ENCODE measurements at places on chromosomes 5 and 9. TPM values are rescaled to one million over a fixed set of nuclear protein-coding genes. Genes with fewer than 3 reads are reported as not detected.

The WNK2 gene
- 0.29 TPM for total RNA-seq

The CDH12 gene
- not detected for total RNA-seq

The PDE6A gene
- total RNA-seq: 0.22 TPM

The FAM200C gene
- total RNA-seq: 3.7 TPM

The DROSHA gene
- total RNA-seq: 57.7 TPM

The TMEM171 gene
- 0.42 TPM for total RNA-seq

The SLC27A4 gene
- total RNA-seq: 18.8 TPM

The ACTL7B gene
- total RNA-seq: not detected

The GRAMD2B gene
- 11.1 TPM for total RNA-seq

The CD72 gene
- total RNA-seq: 1.8 TPM

The MARCOL gene
- not detected for total RNA-seq

The GARIN3 gene
- total RNA-seq: not detected

DNA sequence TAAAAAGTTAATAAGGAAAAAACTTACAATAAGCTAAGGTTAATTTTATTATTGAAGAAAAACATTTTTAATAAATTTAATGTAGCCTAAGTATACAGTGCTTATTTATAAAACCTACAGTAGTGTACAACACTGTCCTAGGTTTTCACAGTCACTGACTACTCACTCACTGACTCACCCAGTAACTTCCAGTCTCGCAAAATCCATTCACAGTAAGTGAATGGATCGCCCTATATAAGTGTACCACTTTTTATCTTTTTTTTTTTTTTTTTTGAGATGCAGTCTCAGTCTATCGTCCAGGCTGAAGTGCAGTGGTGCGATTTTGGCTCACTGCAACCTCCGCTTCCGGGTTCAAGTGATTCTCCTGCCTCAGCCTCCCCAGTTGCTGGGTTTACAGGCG lies 47.7 kb downstream of the FNIP1 start:
- H3K36me3 ChIP-seq: peaks cover 12% of the 10 kb centered on the region
- peaks cover 29% of the 10 kb centered on the region for H3K4me1 ChIP-seq
- peak; percentile 62 for DNase-seq
- no peaks in the 10 kb centered on the region for H3K27me3 ChIP-seq
- no peak overlapping the region for H3K27ac ChIP-seq

DNA sequence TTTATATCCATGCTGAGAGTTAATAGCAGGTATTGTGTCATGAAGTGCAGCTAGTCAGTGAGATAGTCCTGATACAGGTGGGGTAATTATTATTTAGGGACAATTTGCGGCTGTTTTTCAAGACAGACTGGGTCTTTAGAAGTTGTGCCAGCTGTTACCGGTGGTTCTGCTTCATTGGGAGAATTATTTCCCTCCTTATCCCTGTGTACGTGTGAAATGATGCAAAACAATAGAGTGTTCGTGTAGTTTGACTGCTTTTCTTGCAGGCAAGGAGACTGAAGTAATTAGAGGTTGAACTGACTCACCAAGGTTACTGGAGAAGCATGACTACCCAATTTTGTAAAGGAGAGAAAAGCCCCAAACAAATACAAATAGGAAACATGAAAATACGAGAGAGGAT lies 101.7 kb downstream of the ARRDC3 start:
- H3K4me3 ChIP-seq: peak overlapping the region; percentile 86
- peak; percentile 59 for DNase-seq
- no peaks in the 10 kb centered on the region for H3K36me3 ChIP-seq
- no peaks in the 10 kb centered on the region for H3K27me3 ChIP-seq
- peak overlapping the region; percentile 98 for H3K27ac ChIP-seq

- DNase-seq: no peak
- H3K4me1 ChIP-seq: no peaks in the 10 kb centered on the region
- no peaks in the 10 kb centered on the region for H3K27me3 ChIP-seq
Observed at GRCh38 chr5:128791312-128791711, 174.0 kb upstream of the SLC27A6 start.

DNA sequence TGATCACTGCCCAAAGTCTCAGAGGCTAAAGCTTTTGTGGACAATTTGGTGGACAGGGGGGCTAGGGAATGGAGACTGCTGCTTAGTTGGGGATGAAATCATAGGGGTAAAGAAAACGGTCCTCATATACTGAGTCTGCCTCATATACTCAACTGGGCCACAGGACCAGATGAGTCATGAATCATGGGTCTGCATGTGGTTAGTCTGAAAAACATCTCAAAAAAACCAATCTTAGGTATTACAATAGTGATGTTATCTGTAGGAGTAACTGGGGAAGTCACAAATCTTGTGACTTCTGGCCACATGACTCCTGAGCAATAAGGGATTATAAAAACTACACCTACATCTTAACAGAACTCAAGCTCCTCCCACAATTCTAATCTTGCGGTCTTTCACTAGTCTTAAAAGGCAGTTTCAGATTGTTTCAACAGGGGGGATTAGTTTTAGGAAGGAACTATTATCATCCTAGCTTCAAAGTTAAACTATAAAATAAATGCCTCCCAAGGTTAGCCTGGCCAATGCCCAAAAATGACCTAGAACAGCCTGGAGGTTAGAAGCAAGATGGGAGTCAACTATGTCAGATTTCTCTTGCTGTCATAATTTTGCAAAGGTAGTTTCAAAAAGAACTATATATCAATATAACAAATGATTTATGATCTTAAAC lies 17.5 kb downstream of the TMEM161B start:
- H3K4me1 ChIP-seq: peaks cover 15% of the 10 kb centered on the region
- no peaks in the 10 kb centered on the region for H3K27me3 ChIP-seq
- no peak for DNase-seq
- H3K27ac ChIP-seq: no peak overlapping the region
- H3K4me3 ChIP-seq: no peak overlapping the region
- H3K36me3 ChIP-seq: peaks cover 7% of the 10 kb centered on the region

GRCh38 chr9:105828596-105829213 lies 134.4 kb downstream of the TMEM38B start:
- H3K27me3 ChIP-seq: no peaks in the 10 kb centered on the region
- DNase-seq: no peak
- no peak overlapping the region for H3K4me3 ChIP-seq
- no peaks in the 10 kb centered on the region for H3K36me3 ChIP-seq
- no peaks in the 10 kb centered on the region for H3K4me1 ChIP-seq
- no peak overlapping the region for H3K27ac ChIP-seq

DNA sequence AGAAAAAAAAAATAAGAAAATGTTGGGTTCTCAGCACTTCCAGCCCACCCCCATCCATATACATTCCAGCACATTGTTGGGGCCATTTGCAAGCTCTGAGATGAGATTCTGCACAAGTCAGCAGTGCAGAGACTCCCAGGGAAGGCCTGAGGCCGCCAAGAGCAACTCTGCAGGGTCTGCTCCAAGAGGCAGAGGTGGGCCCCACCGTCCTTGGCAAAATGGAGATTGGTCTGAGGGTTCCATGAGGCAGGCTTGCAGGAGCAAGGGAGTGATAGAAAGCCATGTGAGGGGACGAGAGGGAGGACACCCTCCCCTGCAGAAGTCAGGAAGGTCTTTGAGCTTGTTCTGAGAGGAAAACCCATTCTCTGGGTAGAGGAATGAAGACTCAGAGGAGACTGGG lies 51.9 kb upstream of the SAP30L start:
- peaks cover 34% of the 10 kb centered on the region for H3K4me1 ChIP-seq
- H3K27ac ChIP-seq: peak overlapping the region; percentile 79
- H3K27me3 ChIP-seq: no peaks in the 10 kb centered on the region
- DNase-seq: no peak

GRCh38 chr9:76414661-76415060 lies 20.4 kb upstream of the RFK start:
- peaks cover 13% of the 10 kb centered on the region for H3K4me1 ChIP-seq
- H3K4me3 ChIP-seq: no peak overlapping the region
- no peaks in the 10 kb centered on the region for H3K27me3 ChIP-seq
- no peak overlapping the region for H3K27ac ChIP-seq

DNA sequence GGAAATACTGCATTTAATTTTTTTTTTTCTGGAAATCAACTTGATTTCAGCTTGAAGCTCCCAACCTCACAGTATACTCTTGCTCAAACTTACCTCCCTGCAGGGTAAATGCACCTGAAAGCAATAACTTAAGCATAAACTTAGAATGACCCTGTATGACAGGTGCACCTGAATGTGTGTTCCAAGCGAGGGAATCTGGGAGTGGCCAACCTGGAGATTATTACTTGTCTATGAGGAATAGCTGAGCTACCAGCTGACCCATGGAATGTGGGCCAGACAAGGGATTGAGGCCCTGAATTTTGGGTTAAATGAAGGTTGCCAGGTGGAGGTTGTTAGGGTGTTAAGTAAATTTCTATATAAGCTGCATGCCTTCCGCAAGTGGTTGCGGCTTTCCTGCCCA lies 140.6 kb downstream of the OSTF1 start:
- H3K4me3 ChIP-seq: no peak overlapping the region
- H3K27ac ChIP-seq: peak overlapping the region; percentile 72
- H3K36me3 ChIP-seq: peaks cover 7% of the 10 kb centered on the region

DNA sequence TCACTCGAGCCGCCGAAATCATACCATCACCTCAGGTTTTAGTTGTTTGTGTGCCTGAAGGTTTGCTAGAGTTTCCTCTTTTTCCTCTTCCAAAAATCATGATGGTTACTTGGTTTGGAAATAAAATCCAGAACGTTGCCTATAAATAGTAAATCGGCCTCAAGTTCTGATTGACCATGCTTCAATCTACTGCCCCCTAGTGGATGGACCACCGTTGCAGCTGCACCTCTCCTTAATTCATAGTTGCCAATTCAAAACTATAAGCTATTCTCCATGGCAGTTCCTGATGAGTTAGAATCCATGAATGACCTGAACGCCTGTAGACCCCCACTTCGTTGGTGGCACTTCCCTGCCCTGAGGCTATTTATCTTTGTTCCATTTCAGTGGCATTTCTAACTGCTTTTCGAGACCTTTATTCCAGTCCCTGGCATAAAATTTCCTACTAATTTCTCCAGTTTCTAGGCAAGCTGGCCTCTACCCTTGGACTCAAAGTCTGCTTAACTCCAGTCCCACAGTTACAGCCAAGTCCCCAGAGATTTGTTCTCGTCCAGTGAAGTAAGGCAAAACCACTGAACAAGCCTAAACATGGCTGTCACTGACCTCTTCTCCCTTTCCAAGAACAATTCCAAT lies 422.6 kb downstream of the EFNA5 start:
- no peak overlapping the region for H3K4me3 ChIP-seq
- no peaks in the 10 kb centered on the region for H3K36me3 ChIP-seq
- H3K4me1 ChIP-seq: no peaks in the 10 kb centered on the region
- DNase-seq: peak; percentile 67

GRCh38 chr5:111782216-111782615 lies 25.2 kb upstream of the NREP start:
- H3K27ac ChIP-seq: no peak overlapping the region
- peak; percentile 25 for DNase-seq
- no peak overlapping the region for H3K4me3 ChIP-seq
- no peaks in the 10 kb centered on the region for H3K27me3 ChIP-seq
- H3K4me1 ChIP-seq: peaks cover 18% of the 10 kb centered on the region

DNA sequence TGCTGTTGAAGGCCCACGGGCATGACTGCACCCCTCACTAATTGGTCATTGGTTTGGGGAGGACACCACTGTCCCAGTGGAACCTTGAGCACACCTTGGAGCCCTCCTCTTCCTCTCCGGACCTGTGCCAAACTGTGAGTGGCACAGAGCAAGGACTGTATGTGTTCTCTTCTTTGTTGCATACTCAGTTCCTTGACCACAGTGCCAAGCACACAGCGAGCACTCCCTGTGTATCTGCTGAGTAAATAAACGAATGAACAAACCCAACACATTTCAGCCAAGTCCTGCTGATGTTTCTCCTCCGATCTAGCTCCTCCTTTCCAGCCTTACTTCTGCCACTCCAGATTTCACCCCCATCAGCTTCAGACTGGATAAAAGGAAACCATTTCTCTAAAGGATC lies 2.7 kb upstream of the TRIM52 start:
- peaks cover 28% of the 10 kb centered on the region for H3K4me1 ChIP-seq
- no peaks in the 10 kb centered on the region for H3K27me3 ChIP-seq
- DNase-seq: no peak

GRCh38 chr5:125835293-125836172 lies 587.7 kb upstream of the GRAMD2B start:
- H3K36me3 ChIP-seq: no peaks in the 10 kb centered on the region
- H3K4me3 ChIP-seq: no peak overlapping the region
- H3K4me1 ChIP-seq: no peaks in the 10 kb centered on the region

- peaks cover 53% of the 10 kb centered on the region for H3K4me1 ChIP-seq
- no peaks in the 10 kb centered on the region for H3K36me3 ChIP-seq
- peak overlapping the region; percentile 72 for H3K27ac ChIP-seq
- no peaks in the 10 kb centered on the region for H3K27me3 ChIP-seq
- peak overlapping the region; percentile 49 for H3K4me3 ChIP-seq
Observed at GRCh38 chr5:73280821-73281746, 108.1 kb downstream of the TMEM174 start.

GRCh38 chr9:129497005-129497812 lies 123.7 kb downstream of the C9orf50 start:
- peaks cover 38% of the 10 kb centered on the region for H3K4me1 ChIP-seq
- DNase-seq: no peak

DNA sequence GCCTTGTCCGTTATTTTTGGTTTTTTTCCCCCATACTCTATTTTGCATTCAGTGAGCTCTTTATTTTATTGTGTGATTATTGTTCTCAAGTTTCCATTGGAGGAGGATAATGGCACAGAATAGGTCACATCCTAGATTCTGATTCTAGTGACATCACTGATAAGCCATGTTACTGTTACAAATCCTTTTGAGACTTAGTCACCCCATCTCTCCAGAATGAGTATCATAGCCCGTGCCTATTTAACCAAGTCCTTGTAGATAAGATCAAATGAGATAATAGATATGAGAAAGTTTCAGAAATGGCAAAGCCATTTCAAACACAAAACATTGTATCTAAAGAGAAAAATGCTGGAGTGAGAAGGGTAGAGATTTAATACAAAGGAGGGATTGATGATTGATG lies 242.6 kb downstream of the RAB3C start:
- no peak overlapping the region for H3K4me3 ChIP-seq
- no peak for DNase-seq
- H3K27ac ChIP-seq: no peak overlapping the region
- H3K36me3 ChIP-seq: no peaks in the 10 kb centered on the region
- H3K27me3 ChIP-seq: peaks cover 83% of the 10 kb centered on the region

DNA sequence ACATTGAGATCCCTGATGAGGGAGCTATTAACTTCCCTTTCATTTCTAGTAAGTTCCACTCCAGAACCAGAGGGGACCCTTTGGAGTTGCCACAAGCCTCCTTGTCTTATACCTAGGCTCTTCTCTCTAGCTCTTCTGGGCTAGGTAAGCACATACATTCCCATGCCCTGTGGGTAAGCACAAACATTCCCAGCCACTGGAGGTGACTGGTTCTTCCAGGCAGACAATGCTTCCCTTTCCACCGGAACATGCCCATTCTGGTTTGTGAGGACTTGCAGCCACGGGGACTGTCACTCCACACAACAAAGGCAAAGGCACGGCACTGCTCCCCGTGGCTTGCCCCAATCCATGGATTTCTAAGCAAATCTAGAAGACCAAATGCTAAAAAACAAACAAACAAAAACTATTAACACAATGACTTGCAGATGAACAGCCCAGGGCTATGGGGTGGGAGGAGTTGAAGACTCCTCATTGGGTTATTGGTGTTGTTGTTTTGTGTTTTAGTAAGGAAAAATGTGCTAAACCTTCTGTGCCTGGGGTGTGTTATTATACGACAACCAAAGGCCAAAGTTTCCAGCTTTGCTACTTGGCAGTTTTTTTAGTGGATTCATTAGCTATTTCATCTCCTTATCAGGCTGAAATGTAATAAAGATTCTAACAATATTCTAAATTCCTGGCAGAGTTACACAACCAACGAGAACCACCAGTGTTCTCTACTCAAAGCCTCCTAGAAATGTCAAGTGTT lies 276.2 kb downstream of the SYK start:
- no peak for DNase-seq
- no peak overlapping the region for H3K4me3 ChIP-seq
- peaks cover 4% of the 10 kb centered on the region for H3K36me3 ChIP-seq
- no peaks in the 10 kb centered on the region for H3K27me3 ChIP-seq

GRCh38 chr9:133576875-133577736 lies 32.1 kb downstream of the FAM163B start:
- no peak overlapping the region for H3K4me3 ChIP-seq
- H3K27me3 ChIP-seq: peaks cover 68% of the 10 kb centered on the region
- no peaks in the 10 kb centered on the region for H3K36me3 ChIP-seq
- H3K27ac ChIP-seq: no peak overlapping the region
- DNase-seq: no peak
- no peaks in the 10 kb centered on the region for H3K4me1 ChIP-seq

Data from MCF 10A (cell line).